NCI-H1694 (cell line): ENCODE measurements at places on chromosomes 1 and 21.

GRCh38 chr21:15054089-15054488 is 10.7 kb downstream of the NRIP1 start:
- DNase-seq: no peak

- DNase-seq: no peak
Measured at GRCh38 chr1:220001095-220001501, 45.2 kb downstream of the EPRS1 start.

DNA sequence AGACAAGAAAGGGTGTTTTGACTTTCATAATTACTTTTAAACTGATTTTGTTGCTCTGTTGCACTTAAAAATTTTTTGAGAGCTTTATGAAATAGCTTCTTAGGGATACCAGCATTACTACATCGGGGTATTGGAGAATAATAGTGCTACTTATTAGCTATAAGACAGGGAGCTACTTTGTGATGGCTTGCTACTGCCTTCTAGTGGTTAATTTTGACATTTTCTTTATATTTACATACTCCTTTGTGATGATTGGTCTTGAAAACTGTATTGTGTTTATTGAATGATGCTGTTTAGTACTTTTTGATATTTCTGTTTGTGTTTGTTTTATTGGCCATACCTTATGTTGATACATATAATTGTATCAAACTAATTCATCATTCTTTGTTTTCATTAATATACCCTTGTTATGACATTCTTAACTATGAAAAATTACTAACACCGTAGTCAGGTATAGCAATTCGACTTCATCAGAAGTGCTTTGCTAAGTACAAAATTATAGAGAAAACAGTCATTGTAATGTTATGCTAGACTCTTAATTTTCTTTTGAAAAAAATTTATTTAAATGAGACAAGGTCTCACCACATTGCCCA is 85.5 kb downstream of the CLIC4 start:
- peak; percentile 65 for DNase-seq

GRCh38 chr1:216822480-216822879 is 99.3 kb upstream of the ESRRG start:
- no peak for DNase-seq

DNA sequence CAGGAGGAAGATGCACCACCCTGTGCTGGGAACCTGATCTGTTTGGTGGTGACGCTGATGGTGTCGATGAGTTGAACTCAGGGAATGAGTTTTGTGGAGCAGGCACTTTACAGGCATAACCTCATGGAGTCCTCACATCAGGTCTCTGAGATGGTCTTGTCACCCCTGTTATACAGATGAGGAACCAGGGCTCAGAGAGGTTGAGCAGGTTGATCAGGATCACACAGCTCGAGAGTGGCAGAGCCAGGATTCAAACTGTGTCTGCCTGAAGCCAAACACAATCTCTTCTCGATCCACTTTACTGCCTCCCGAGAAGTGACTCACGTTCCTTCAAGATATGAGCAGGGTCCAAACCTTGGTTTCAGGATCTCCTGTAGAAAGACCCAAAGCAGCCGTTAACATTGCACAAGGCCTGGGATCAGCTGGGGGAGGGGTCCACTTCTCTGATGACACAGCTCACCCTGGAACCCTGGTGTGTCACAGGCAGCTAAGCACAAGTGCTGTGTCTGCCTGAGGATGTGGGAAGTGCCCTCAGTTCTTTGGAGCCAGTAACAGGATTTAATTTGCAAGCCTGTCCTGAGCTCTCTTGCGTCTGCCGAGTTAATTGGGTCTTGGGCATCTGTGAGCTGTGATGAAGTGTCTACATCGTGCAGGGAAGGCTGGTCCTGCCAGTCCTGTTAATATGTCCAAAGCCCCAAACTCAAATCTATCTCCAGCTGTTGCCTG is 65.4 kb upstream of the STUM start:
- DNase-seq: peak; percentile 80

- DNase-seq: no peak
Measured at GRCh38 chr1:7460807-7461206, 310.3 kb upstream of the VAMP3 start.

DNA sequence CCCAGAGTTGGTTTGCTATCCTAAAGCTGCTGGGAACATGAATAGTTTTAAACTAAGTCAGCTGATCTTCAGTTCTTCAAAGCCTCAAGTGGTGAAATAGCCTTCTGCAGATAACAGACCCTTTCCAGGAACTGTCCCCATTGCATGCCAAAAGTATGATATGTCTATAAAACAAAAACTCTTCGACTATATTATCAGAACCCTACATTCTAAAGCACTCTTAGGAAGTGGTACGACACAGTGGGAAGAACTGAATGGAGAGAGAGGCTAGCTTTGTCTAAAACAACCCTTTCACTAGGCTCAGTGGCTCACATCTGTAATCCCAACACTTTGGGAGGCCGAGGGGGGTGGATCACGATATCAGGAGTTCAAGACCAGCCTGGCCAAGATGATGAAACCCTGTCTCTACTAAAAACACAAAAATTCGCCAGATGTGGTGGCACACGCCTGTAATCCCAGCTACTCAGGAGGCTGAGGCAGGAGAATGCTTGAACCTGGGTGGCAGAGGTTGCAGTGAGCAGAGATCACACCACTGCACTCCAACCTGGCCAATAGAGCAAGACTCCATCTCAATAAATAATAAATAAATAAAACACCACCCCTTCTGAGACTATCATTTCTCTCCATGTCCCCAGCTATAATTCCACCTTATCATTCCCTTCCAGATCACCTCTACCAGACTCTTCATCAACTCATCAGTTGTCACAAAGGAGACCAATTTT is 2.2 kb upstream of the FRRS1 start:
- no peak for DNase-seq

GRCh38 chr1:89671775-89672488 is 39.0 kb downstream of the LRRC8C start:
- no peak for DNase-seq

DNA sequence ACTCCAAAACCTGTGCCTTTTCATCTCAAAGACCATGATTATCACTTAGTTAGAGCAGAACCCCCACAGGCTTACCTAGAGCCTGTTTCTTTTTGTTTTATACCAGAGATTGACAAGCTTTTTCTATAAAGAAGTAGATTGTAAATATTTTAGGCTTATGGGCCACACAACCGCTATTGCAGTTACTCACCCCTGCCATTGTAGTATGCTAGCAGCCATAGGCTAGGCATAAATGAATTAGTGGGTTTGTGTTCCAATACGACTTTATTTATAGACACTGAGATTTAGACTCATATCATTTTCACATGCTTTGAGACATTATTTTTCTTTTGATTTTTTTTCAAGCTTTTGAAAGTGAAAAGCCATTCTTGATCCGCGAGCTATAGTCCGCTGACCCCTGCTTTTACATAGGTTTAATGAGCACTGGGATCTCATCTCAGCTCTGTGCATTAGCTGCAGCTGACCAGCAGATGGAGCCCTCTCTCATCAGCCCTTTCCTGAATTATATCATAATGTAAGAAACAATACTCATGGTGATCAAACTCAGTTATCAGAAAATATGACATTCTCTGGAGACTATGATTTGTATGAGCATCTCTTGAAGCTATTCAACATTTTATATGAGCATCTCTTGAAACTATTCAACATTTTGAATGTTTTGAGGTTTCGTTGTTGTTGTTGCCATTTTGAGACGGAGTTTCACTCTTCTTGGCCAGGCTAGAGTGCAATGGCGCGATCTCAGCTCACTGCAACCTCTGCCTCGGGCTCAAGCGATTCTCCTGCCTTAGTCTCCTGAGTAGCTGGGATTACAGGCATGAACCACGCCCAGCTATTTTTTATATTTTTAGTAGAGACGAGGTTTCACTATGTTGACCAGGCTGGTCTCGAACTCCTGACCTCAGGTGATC is 111.9 kb upstream of the L1TD1 start:
- peak; percentile 36 for DNase-seq

GRCh38 chr1:94974824-94975223 is 47.9 kb upstream of the CNN3 start:
- DNase-seq: no peak

- DNase-seq: no peak
Measured at GRCh38 chr1:153544453-153545066, 1.0 kb downstream of the S100A4 start.

- DNase-seq: no peak
Measured at GRCh38 chr1:153470707-153471106, 10.3 kb upstream of the S100A7 start.

DNA sequence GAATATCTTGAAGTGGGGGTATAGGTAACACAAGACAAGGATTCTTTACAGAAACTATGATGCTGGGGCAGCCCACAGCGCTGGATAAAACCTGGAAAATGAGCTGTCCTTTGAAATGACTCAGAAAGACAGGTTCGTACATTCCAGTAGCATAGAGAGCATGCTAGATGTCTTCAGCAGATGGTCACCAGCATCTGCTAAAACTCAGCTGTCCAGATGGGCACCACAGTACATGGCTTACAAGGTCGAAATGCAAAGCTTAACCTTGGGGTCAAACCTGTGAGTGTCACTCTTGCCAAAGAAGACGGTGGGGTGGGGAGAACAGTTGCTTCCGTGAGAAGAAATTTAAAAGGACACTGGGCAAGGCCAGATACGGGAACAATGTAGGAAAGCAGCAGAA is 41.3 kb upstream of the TRIM45 start:
- DNase-seq: peak; percentile 15

DNA sequence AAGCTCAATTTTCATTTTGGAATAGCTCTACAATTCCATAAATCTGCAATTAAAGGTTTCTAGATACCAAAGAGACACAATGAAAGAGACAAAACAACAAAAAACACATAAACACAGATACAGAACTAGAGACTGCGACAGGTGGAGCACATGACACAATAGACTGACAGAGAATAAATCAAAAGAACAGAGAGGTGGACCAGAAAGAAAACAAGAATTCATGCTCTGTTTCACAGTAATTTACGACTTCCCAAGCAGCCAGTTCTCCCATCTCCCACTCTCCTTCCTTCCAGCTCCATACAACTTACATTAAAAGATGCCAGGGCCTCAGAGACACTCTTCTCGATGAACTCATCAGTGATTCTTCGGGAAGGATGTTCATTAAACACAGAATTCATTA is 15.1 kb upstream of the RBM8A start:
- no peak for DNase-seq

DNA sequence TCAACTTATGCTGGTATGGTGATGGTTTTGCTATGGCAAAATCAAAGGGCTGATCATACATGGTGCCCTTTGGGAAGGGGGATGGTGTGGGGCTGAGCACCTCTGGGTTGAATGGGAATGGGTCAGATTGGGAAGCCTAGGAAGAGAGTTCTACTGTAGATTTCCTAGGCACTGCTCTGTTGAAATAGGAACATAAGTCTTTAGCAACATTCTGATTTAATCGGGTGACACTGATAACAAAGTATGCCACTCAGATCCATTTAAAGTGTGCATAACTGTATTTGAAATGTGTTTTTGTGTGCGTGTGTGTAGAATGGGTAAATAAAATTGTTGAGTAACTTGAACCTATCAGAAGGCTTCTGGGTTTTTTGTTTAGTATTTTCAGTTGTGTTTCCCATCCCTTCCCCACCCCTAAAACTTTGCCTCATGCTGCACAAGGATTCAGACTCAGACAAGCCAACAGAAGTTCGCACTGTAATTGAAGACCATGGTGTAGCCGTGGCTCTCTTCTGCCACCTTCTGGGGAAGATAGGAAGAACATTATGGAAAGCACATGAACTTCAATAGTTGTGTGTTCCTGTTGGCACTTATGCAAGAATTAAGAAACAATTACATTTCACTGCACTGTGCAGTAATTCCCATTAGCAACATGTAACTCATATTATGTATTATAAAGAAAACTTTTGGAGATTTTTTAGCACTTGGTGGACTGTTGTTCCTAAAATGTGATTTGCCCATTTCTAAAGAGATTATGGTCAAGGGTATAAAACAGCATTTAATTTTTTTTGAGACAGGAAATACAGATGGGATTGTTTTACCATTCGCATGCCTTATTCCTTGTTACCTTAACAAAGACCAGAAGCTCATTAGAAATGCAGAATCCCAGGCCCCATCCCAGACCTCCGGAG is 10.9 kb upstream of the C4BPB start:
- DNase-seq: peak; percentile 6

DNA sequence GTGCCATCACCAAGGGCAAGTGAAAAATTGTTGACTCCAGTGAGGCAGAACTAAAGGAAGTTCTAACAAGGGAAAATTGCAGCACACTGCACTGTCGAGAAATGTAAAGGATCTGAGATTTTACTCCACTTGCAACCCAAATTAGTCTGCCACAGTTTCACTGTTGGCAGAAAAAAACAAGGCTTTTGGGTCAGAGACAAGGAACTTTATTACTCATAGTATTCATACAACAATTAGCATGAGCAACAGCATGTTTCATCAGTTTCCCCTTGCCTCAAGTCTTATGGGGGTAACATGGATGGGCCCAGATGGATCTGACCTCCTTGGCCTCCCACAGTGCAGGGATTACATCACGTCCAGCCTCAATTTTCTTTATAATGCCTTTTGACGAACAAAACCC is 125.3 kb downstream of the LTN1 start:
- no peak for DNase-seq

GRCh38 chr1:153968408-153968807 is 706 bp downstream of the CREB3L4 start:
- no peak for DNase-seq

DNA sequence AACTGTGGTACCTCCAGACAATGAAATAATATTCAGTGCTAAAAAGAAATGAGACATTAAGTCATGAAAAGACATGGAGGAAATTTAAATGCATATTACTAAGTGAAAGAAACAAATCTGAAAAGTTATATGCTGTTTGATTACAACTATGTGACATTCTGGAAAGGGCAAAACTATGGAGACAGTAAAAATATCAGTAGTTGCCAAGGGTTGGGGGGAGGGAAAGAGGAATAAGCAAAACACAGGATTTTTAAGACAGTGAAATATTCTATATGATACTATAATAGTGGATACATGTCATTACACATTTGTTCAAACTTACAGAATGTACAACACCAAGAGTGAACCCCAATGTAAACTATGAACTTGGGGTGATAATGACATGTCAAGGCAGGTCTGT is 38.2 kb upstream of the PKN2 start:
- DNase-seq: no peak

GRCh38 chr1:167621780-167622313 is 8.2 kb upstream of the RCSD1 start:
- no peak for DNase-seq

- no peak for DNase-seq
Measured at GRCh38 chr1:147109041-147109440, 63.2 kb downstream of the PRKAB2 start.

DNA sequence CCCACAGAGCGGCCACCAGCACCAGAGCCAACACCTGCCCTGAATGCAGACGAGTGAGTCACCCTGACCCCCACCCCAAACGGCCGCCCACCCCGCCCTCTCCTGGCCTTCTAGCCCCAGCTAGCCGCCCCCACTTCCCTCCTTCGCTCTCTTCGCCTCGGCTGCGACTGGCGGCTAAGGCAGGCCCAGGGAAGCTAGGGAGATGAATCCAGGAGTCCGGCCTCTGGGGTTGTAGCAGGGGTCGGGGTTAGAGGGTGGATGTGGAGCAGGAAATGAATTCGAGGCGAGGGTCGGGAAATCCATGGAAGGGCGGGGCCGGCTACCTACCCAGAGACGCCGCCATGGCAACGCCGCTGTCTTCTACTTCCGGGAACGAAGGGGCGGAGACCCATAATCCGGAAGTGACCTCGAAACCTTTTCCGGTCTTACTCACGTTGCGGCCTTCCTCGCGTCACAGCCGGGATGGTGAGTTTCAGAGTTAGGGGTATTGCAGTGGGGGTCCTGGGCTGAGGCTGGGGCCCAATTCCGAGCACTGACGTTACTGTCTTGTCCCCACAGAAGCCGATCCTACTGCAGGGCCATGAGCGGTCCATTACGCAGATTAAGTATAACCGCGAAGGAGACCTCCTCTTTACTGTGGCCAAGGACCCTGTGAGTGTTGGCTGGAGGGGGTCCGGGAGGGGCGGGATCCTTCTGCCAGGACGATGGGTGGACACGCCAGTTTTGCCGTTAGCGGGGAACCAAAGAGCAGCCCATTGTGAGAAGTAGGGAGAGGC is at the start of the genes EIF3I and TMEM234:
Gene EIF3I (plus strand): TSS at position 428 of the 776 bp plus-strand sequence. CDS start 35 bp downstream, at position 463.
Gene TMEM234 (minus strand): TSS at position 374 of the 776 bp plus-strand sequence. CDS start 31 bp downstream, at position 343.
- peak; percentile 83 for DNase-seq
